Activated T-cell treated with anti-CD3 and anti-CD28 coated beads, Interleukin-2, amount 50 U/mL, for 72 hours (primary cell): ENCODE measurements at places on chromosomes 1 and 21. TPM values are rescaled to one million over a fixed set of nuclear protein-coding genes. Genes with fewer than 3 reads are reported as not detected.

GRCh38 chr21:20802201-20802600, 196.0 kb upstream of the NCAM2 start:
- no peak overlapping the region for H3K4me3 ChIP-seq
- H3K27me3 ChIP-seq: no peaks in the 10 kb centered on the region
- no peak overlapping the region for H3K27ac ChIP-seq

GRCh38 chr1:221644145-221644448, 97.8 kb downstream of the DUSP10 start:
- no peak for DNase-seq
- H3K4me3 ChIP-seq: no peak overlapping the region
- no peaks in the 10 kb centered on the region for H3K27me3 ChIP-seq
- H3K4me1 ChIP-seq: no peaks in the 10 kb centered on the region
- H3K27ac ChIP-seq: no peak overlapping the region

DNA sequence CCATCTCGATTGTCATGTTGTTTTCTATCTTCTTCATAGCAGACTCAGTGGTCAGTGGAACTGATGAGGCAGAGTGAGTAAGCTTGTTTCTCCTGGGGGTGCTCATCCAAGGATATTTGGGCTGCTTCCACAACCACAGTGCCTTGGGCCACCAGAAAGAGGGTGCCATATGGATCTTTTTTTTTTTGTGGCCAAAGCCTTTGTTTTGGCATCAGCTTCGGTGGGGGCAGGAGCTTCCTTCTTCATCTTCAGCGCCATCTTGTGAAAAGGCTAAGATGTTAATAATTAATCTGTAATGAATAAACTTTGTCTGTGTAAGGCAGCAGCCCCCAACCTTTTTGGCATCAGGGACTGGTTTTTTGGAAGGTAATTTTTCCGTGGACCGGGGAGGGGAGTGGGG, 6.6 kb upstream of the PLPP3 start:
- H3K27ac ChIP-seq: no peak overlapping the region
- peaks cover 3% of the 10 kb centered on the region for H3K27me3 ChIP-seq
- peaks cover 1% of the 10 kb centered on the region for H3K36me3 ChIP-seq
- DNase-seq: no peak
- H3K4me1 ChIP-seq: no peaks in the 10 kb centered on the region

GRCh38 chr1:112713466-112714312, 1.4 kb downstream of the PPM1J start:
- peaks cover 39% of the 10 kb centered on the region for H3K4me1 ChIP-seq
- H3K27ac ChIP-seq: no peak overlapping the region

DNA sequence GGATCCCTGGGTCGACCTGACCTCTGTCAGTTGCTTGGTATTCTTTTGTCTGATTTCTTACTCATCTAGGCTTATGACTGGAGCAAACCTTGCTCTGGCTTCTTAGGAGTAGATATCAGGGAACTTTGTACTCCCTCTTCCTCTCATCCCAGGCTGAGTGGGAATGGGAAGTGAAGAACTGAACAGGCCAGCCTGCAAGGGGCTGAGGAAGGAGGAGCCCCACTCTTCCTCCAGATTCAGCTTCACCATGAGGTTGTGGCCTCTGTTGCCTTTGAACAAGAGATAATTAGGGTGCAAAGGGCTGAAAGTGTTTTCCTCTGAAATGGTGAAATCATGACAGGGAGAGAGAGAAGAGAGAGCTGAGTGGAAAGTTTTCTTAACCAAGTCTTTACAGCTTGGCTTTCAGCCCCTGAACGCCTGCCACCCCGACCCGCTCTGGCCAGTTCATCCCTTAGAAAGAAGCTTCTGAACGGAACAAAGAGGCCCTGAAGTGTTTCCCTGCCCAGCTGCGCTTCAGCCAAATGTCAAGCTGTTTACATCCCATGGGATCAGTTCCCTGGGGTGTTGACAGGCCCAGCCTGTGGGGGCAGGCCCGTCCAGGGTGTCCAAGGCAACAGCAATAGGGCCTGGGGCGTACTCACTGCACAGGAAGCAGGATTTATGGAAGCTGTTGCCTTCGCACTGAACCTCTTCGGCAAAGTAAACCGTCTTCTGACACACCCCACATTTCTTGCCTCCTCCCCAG, 11.2 kb downstream of the CSRP1 start:
- no peaks in the 10 kb centered on the region for H3K4me1 ChIP-seq
- H3K36me3 ChIP-seq: peaks cover 4% of the 10 kb centered on the region
- H3K27me3 ChIP-seq: no peaks in the 10 kb centered on the region

GRCh38 chr1:2435746-2436355, 23.5 kb upstream of the PEX10 start:
- no peaks in the 10 kb centered on the region for H3K27me3 ChIP-seq
- no peak overlapping the region for H3K27ac ChIP-seq
- DNase-seq: no peak
- no peaks in the 10 kb centered on the region for H3K4me1 ChIP-seq
- H3K36me3 ChIP-seq: peaks cover under 1% of the 10 kb centered on the region
- no peak overlapping the region for H3K4me3 ChIP-seq

DNA sequence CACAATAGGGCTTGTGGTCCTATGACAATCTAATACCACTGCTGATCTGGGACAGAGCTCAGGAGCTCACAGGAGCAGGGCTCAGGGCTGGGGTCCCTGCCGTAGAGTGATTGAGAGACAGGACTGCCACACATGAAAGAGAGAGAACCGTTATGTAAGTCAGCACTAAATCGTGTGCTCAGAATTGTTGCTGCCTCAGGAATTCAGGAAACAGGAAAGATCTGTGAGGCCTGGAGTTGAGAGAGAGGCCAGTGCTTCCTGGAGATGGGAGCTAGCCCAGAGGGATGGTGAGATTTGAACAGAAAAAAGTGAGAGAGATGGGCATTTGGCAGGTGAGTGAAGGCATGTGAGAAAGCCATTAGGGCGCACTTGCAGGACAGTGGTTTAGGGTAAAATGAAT, 17.5 kb upstream of the ACBD6 start:
- DNase-seq: no peak
- H3K36me3 ChIP-seq: no peaks in the 10 kb centered on the region
- H3K4me1 ChIP-seq: no peaks in the 10 kb centered on the region
- H3K27me3 ChIP-seq: no peaks in the 10 kb centered on the region
- H3K27ac ChIP-seq: no peak overlapping the region
- no peak overlapping the region for H3K4me3 ChIP-seq

- no peak overlapping the region for H3K4me3 ChIP-seq
- peaks cover 14% of the 10 kb centered on the region for H3K36me3 ChIP-seq
- H3K27ac ChIP-seq: no peak overlapping the region
- DNase-seq: no peak
Measured at GRCh38 chr1:117770981-117771531, 158.4 kb downstream of the GDAP2 start.

DNA sequence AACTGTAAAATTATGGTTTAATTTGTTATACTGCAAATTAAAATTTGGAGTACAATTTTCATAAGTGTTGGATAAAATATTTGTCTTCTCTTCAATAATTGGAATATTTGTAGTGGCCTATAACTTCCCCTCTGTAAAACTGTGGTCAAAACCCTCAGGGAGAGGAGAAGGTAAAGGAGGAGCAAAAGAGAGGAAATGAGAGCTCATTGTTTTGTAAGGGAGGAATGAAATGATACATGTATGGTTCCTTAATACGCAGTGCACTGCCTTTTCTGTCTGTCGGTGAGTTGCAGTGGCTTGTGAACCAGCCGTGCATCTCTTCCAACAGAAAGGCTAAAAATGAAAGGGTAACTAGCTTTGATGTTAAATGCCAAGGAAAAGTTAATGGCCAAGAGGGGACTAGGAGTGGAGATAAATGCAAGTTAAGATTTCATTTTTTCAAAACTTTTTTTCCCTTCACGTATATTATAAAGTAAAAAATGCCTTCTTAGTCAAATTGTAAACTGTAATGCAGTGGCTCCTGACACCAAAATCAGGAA, 26.4 kb downstream of the LRRC8D start:
- DNase-seq: no peak
- H3K27me3 ChIP-seq: no peaks in the 10 kb centered on the region
- peaks cover 8% of the 10 kb centered on the region for H3K36me3 ChIP-seq
- H3K27ac ChIP-seq: peak overlapping the region; percentile 41
- H3K4me1 ChIP-seq: peaks cover 73% of the 10 kb centered on the region

Gene SPATA45
- not detected for total RNA-seq

Gene MCOLN3
- 0.74 TPM for total RNA-seq

Gene RGSL1
- total RNA-seq: not detected

Gene NHLH1
- 0.60 TPM for total RNA-seq

Gene CD5L
- not detected for total RNA-seq
